ENCODE measurements at places on chromosomes 12 and 14.

GRCh38 chr12:110829308-110829707, 17.5 kb upstream of the CCDC63 start:
- DNase-seq = no peak

- DNase-seq = no peak
Observed at GRCh38 chr14:89833120-89833532, 121.4 kb downstream of the EFCAB11 start.

DNA sequence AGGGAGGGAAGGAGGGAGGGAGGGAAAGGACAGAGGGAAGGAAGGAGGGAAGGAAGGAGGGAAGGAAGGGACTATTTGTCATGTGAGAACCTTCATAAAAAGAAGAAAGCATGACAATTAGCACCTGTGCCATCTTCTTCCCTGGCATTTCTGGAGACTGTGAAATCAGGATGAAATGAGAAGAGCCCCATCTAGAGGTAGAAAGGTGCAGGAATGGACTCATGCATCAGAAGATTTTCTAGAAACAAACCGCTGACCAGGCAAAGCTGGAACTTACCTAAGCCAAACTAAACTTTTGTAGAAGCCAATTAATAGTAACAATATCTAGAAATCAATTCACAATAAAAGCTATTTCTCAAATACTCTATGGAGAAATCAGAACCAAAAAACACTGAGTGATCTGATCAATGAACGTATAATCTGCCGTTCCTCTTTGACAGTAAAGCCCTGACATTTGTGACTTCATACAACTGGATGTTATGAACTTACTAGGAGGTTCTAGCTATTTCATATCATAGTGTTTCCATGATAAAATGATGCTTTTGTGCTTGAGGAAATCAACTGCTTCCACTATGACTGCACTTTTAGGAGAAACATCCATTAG, 24.4 kb upstream of the CRACR2A start:
- DNase-seq = no peak

DNA sequence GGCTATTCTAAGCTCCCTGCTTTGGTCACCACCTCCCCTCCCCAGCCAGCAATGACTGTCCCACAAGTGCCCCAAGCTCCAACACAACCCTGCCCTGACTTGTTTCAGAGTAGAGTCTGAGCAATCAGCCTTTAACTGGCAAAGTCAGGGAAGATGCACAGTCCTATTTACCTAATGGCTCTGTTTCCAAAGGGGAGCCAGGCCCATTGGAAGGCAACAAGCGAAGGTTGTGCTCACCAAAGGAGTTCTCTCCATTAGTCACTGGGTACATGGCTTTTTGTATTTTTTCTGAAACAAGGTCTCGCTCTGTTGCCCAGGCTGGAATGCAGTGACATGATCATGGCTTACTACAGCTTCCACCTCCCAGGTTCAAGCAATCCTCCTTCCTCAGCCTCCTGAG, 267.1 kb upstream of the CRY1 start:
- DNase-seq = no peak

DNA sequence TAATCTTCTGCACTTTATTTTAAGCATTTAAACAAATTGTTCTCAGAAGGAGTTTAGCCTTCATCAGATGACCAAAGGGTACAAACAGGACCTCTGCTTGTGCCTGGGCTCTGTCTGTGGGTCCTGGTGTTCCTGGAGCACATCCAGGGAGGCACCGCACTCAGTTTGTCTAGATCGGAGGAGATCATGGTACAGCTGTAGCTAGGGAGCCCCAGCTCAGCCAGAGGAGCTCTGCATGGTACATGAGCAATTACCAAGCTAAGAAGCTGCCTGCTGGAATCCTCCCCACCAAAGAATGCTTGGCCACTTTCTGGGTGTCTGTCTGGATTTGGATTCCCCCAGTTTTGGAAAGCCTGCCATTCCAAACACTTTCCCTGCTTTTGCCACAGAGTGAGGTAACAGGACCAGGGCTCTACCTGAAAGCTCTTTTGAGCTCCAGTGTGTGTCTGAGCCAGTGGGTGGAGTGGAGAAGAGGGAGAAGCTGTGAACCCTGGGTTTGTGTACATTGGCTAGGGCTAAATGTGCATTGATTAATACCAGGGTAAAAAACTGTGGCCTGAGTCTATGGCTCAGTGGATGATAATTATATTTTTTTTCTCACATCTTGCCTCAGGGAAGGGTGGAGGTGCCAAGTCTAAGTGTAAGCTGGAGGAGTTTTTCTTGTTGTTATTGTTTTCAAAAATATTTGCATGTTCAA, 163.7 kb upstream of the IGF1 start:
- DNase-seq = no peak

DNA sequence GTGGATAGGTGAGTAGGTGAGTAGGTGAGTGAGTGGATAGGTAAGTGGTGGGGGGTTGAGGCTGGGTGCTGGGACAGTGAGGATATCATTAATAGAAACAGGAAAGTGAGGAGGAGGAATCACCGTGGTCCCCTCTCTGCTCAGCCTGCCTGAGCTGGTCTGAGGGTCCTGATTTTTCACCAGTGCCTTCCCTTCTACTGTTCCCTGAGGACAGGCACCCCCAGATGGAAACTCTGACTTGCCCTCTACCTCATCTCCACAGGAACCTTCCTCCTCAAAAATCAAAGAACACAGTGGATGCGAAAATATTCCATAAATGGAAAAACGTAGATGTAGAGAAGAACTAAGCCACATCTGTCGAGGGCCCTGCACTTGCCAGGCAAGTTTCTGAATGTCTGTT, 1.9 kb downstream of the GPR68 start:
- DNase-seq = no peak

GRCh38 chr14:34794217-34794616, 79.8 kb upstream of the CFL2 start:
- no peak for DNase-seq

DNA sequence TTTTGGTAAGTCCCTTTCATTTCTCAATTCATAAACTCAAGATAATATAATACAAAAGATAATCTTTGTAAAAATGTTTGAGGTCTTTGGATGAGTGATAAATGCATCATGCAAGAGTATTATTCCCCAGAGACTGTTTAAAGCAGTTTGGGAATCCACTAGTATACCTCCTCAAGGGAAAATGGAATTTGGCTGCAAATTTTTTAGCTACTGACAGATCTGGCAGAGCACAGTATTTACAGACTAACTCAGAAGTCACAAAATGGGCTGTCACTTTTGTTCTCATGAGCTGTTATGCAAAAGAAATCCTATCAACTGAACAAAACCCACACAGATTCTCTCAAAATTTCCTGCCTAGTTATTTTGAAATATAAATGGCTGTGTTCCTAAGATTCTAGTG, 9.9 kb downstream of the SPIC start:
- DNase-seq = no peak

DNA sequence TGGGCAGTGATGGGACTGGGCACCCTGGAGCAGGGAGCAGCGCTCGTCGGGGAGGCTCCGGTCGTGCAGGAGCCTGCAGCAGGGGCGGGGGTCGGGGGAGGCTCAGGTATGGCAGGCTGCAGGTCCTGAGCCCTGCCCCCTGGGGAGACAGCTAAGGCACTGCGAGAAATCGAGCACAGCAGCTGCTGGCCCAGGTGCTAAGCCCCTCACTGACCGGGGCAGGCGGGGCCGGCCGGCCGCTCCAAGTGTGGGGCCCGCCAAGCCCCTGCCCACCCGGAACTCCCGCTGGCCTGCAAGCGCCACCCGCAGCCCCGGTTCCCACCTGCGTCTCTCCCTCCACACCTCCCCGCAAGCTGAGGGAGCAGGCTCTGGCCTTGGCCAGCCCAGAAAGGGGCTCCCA, 326.8 kb upstream of the TMTC1 start:
- DNase-seq = no peak

GRCh38 chr12:75981247-75982168, 50.1 kb downstream of the PHLDA1 start:
- DNase-seq = no peak

- DNase-seq = no peak
Observed at GRCh38 chr12:75990189-75990912, 41.2 kb downstream of the PHLDA1 start.

DNA sequence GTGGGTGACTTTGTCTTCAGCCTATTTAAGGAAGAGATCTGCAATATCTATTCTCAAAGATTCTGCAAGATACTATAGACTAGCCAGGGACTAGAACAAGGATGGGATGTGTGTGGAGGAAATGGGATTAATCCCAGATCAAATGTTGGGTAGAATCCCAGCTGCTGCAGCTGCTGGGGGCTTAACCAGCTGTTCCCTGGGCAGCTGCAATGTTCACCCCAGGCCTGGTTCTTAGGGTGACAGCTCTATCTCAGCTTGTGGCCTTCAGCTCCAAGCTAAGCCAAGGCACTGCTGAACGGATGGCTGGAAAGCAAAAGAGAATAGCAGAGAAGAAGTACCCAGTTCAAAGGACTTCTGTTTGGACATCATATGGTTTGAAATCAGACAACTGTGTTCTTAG, 10.0 kb upstream of the RHEBL1 start:
- no peak for DNase-seq

GRCh38 chr12:45669093-45669492, 60.4 kb upstream of the ARID2 start:
- DNase-seq = no peak

DNA sequence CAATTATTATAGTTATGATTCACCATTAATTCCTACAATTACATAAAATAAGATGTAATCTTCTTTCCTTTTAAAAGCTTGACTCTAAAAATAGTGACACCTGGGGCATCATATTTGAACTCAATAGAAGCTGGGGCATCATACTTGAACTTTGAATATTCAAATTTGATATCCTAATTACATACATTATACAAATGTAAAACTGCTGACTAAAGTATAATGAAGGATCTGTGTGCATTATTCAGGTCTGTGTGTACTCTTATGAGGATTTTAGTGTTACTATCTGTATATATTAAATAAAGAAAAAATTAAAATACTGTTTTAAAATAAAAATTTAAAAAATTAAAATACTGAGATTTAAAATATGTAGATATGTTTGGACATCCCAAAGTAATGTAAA, 696.9 kb upstream of the FBXO33 start:
- DNase-seq = no peak

- DNase-seq = no peak
Observed at GRCh38 chr12:69464428-69464827, 5.8 kb upstream of the FRS2 start.

DNA sequence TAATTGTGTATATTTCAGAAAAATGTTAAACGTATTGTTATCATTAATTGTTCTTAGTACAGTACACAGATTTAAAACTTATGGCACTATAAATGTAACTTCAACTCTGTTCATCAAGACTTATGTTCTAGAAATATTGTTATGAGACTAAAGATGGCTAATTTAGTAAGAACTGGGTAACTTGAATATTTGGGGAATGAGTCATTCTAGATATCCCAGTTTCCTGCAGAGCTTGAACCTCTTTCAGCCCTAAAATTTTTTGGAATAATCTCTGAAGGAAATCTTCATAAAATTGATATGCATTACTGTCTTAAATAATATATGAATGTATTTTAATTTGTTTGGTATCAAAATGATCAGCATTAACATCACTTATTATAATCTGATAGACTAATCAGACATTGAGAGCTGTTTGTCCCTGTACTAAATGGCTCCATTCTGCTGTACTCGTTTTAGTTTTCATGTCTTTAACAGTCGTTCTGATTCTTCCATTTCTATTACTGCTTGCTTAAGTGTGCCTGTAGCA, 87.1 kb downstream of the VEZT start:
- DNase-seq = no peak

DNA sequence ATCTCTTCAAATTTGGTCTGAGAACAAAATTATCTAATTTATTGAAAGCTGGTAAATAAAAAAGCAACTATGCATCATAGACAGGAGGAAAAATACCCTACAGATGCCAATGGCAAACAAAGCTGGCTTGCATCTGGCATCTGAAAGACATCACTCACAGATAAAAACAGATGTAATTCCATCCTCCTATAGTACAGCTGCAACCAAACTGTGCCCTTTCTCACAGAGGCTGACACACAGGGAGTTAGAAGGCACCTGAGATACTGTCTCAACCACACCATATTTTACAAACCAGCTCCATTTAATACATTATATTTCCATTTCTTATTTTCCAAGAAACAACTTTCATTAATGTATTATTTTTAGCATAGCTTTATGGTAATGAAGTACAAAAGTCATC, 39.4 kb downstream of the DUSP16 start:
- DNase-seq = no peak

- no peak for DNase-seq
Observed at GRCh38 chr12:39176356-39176755, 266.6 kb downstream of the KIF21A start.

- no peak for DNase-seq
Observed at GRCh38 chr12:54390176-54390667, 5.7 kb upstream of the ZNF385A start.

- no peak for DNase-seq
Observed at GRCh38 chr12:46553266-46553665, 180.7 kb upstream of the SLC38A2 start.

GRCh38 chr14:93276031-93276716, 56.7 kb downstream of the BTBD7 start:
- no peak for DNase-seq

DNA sequence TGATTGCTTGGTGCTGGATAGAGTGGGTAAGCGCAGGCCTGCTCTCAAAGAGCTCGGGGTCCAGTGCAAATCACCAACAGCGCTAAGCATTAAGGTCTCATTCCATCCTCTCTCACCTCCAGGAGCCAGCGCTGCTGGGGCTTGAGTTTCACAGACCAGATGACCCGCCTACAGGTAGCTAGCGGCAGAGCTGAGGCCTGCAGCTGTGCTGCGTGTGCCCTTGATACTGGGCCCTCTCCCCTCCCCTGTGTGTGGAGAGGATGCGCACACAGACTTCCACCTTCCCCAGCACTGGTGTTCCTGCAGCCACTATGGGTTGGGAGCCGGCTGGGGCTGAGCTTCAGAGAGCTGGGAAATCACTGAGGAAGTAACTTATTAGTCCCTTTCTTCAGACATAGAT, 149.9 kb downstream of the CALM1 start:
- no peak for DNase-seq

GRCh38 chr12:114335607-114336006, 70.3 kb downstream of the TBX5 start:
- no peak for DNase-seq

- no peak for DNase-seq
Observed at GRCh38 chr12:2289525-2289924, 236.7 kb downstream of the CACNA1C start.

GRCh38 chr12:131120831-131121271, 167.1 kb downstream of the ADGRD1 start:
- DNase-seq = no peak

DNA sequence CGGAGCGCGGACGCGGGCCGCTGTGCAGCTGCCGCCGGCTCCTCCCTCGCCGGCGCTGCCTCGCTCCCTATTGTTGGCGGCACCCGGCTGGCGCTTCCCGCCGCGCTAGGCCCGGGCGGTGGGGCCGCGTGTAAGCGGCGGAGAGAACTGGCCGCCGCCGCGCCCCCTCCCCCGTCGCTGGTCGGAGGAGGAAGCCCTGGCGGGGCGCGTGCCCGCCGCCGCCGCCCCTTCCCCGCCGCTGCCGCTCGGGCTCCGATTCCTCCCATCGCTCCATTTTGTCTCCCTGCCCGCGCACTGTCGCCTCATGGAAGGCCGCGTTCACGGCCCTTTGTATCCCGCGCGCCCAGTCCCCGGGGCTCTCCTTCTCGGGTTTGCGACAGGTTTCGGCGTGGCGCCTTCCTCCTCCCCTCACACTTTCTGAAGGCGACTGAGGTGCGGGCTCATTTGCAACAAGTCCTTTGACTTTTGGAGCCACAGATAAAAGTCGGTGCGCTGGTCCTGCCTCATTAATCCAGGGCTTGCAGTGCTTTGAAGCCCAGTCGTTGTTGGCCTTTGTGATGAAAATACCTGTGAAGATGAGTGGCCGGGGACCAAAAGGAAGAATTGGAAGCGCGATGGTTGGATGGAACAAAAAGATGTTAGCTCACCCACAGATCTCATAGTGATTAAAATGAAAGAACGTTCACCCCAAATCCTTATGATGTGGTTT, 707 bp downstream of the CPSF6 start:
- DNase-seq = no peak

- DNase-seq = no peak
Observed at GRCh38 chr12:64889434-64890216, 65.2 kb downstream of the TBC1D30 start.

All from 8988T (cell line).